SK-N-SH (cell line): ENCODE measurements at places on chromosomes 12 and 14.

DNA sequence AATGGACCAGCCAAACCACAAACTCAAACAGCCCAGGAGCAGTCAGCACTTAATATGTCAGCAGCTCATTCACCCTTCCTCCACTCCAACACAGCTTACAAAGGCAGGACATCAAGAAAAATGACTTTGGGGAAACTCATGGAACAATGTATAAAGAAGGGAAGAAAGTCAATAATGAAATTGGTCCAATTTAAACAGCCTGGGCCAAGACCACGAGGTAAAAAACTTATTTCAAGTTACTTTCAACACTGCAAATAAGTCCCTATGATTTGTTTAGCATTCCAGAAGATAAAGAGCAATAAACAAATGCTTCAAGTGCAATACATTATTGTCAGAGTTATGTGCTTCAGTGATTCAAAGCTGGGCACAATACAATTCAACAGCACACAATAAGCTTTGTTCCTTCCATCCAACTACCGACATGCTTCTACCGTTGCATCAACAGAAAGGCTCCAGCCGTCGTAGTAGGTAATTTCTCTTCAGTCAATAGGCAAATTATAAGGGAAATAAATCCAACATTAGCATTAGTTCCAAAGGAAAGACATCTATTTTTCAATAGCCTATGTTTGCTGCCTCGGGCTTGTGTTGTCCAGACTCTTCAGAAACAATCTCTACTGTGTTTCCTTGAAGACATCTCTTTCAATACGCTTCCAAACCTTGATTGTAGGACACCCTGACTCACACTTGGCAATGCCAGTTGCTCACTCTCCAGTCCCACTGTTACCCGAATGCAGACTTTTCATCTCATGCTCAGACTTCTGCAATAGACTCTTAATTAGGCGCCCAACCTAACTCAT lies 225.7 kb downstream of the NUAK1 start:
- no peak for DNase-seq

DNA sequence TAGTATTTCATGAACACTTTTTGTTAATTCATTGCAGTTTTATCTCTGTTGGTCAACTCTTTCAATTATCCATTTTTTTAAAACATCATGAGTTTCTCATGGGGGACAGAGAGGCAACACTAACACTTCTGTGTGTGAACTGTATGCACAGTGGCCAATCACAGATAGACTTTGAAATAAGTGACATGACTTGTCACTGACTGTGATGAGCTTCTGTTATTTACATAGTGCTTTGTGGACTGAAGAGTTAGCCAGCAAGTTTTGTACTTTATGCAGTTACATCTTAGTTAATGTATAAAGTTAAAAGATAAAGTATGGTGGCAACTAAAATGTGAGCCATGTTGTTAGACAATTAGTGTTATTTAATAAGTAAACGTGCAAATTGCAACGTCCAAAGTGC lies 16.1 kb downstream of the FERMT2 start:
- DNase-seq = no peak

DNA sequence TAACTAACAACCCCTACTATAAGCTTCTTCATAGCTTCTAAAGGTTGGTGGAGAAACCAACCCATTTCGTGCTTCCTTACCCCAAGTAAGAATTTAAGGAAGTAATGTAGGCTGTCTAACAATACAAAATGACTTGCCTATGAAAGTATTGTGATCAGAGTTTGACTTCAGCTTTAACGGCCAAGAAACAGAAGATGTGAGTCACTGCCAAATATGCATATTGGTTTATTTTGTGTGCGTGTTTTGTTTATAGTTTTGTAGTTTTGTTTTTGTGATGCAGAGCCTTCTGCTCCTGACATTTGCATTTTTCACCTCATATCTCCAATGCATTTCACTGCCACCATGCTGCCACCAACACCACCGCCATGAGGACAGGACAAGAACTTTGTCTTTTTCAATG lies 146.0 kb downstream of the FBXL14 start:
- DNase-seq = no peak

- no peak for DNase-seq
Measured at GRCh38 chr12:114949058-114949820, 265.3 kb upstream of the TBX3 start.

DNA sequence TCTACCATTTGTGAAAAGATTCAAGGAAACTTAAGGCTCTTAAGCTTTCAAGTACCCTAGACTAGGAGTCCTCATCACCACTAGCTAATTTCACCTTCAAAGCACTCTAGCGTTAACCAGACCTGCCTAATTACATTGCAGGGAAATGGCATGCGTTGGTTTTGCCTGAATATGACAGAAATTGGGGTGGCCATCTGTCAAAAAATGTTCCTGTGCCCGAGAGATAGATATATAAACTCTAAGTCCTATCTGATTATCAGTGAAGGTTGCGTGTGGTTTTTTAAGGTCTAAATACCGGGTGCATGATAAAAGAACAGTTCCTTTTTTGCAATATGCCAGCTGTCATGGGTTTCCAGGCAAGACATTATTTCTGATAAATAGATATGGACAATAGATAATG lies 48.3 kb downstream of the SPRING1 start:
- DNase-seq = no peak
